HL-60 (cell line): ENCODE measurements at places on chromosomes 12 and 14.

- no peak for DNase-seq
Measured at GRCh38 chr14:32298346-32298745, 30.8 kb upstream of the AKAP6 start.

GRCh38 chr12:13173012-13173932, 23.3 kb upstream of the EMP1 start:
- DNase-seq = no peak

- no peak for DNase-seq
Measured at GRCh38 chr14:51337520-51337919, 97.5 kb downstream of the TMX1 start.

- no peak for DNase-seq
Measured at GRCh38 chr14:70898111-70898745, 9.0 kb upstream of the PCNX1 start.

DNA sequence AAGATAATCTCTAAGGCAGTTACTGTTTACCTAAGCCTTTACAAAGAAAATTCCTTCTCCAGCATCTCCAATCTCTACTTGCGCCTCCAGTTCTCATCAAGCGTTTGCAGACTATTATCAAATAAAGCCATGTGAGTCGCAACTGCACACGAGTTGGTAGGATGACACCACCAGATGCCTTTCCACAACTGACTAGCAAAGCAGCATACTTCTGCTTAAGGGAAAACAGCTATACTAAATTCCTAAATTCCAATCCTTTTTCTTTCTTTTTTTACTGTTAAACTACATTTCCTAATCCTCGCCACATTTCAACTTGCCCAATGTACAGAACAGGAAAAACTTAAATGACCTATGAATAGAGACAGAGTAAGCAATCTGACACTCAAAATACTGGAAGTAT, 166.7 kb downstream of the ITPR2 start:
- no peak for DNase-seq

DNA sequence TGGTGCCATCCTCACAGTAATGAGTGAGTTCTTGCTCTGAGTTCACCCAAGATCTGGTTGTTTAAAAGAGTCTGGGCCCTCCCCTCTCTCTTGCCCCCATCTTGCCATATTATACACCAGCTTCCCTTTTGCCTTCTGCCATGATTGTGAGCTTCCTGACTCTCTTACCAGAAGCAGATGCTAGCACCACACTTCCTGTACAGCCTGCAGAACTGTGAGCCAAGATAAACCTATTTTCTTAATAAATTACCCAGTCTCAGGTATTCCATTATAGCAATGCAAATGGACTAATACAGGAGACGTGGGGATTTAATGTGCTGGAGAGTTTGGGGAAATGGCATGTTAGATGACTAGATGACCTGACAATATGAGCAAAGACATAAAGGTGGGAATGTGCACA, 12.8 kb downstream of the SLC4A8 start:
- no peak for DNase-seq

DNA sequence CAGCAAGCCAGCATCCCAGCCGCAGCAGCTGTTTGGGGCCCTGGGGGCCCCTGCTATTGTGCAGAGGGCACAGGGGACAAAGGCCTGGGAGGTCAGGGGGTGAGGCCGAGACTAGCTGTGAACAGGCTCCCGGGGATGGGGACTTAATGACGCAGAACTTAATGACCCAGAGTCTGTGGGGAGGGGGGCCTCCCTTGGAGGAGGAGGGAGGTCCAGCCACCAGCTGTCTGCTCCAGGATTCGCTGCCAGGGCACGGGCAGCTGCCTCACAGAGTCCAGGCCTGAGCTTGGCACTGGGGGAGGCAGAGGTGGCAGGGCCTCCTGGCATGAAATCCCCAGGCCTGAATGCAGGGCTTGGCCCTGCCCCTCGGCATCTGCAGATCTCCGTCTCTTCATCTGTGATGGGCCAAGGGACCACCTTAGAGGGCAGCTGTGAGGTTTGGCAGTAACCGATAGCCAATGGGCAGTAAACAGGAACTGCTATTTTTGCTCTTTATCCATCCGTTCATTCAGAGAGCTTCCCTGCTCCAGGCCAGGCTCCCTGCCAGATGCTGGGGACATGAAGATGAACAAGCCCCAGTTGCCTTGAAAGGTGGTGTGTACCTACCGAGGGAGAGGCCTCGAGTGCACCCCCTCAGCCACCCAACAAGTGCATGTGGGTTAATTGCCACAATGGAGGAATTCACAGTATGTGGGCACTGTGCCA, 6.7 kb downstream of the FAM222A start:
- DNase-seq = no peak

DNA sequence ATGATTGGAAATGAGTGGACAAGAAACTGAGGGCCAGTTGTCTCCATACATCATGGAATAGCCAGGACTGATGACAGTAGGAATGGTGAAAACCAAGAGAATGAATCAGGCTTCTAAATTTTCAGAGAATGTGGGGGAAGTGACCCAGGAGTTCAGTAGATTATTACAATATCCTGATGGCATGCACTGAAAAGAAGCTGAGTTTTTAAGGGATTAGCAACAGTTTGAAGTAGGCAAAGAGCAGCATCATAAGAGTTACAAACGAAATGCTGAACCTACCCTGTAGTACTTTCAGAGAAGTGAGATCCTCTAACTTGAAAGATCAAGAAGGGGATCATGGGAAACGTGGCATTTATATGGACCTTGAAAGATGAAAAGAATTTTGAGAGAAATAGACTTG, 13.2 kb downstream of the SLC2A14 start:
- no peak for DNase-seq

- no peak for DNase-seq
Measured at GRCh38 chr14:102485693-102486512, 23.7 kb downstream of the ANKRD9 start.

- DNase-seq = no peak
Measured at GRCh38 chr12:31316891-31317290, 9.1 kb downstream of the SINHCAF start.

DNA sequence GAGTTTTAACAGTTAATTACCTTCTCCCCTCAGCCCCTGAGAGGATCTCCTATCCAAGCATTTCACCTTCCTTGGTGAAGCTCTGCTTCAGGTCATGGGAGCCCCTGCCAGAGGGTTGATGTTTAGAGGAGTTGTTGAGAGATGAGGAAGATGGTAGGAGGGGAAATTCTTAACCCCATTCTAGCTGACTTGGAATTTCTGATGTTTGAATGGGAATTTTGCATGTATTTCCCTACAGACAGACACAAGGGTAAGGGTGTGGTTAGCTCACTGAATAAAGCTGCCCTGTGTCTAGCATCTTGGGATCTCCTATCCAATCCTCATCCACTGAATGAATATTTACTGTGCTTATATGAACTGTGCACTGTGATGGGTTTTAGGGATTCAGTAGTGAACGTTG, 7.1 kb upstream of the BHLHE41 start:
- no peak for DNase-seq

DNA sequence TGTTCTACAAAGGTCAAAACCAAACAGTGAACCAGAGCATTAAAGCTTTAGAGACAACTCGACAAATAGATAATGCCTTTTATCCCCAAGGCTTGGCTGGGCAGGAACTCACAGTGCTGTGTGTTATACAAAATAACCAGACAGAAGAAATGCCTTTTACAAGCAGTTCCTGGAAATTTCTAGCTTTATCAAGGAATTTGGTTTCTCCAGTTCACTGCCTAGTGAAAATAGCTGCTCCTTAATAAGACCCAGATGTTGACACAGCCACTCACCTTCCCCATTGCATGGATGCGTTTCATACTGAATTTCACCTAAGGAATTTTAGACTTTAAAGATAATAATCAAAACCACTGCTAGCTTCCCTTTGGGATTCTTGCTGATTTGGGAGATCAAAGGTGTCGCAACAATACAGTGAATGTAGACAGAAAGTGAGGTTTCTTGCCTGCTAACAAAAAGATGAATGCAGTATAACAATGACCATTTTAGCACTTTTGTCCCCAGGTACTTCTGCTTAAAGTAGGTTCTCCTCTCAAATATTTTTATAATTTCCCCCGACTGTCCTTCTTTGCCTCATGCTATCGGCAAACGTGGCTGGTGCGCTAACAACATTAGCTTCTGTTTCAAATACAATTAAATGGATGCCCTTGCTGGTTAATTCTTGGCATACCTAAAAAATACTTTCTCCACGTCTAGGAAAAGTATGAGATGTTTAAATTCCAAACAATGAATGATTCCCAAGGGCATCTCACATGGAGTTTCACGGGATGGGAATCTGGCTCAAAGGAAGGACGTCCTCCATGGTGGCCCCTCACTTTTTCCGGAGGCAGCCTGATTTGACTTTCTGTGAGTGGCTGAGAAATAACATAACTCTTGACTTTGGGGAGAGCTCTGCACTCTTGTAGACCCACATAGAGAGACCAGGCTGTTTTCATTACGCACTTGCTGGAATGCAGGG, 162.4 kb downstream of the C12orf75 start:
- no peak for DNase-seq

GRCh38 chr12:15050659-15051058, 77.8 kb downstream of the PDE6H start:
- no peak for DNase-seq

GRCh38 chr14:51715250-51715649, 63.5 kb downstream of the FRMD6 start:
- no peak for DNase-seq

DNA sequence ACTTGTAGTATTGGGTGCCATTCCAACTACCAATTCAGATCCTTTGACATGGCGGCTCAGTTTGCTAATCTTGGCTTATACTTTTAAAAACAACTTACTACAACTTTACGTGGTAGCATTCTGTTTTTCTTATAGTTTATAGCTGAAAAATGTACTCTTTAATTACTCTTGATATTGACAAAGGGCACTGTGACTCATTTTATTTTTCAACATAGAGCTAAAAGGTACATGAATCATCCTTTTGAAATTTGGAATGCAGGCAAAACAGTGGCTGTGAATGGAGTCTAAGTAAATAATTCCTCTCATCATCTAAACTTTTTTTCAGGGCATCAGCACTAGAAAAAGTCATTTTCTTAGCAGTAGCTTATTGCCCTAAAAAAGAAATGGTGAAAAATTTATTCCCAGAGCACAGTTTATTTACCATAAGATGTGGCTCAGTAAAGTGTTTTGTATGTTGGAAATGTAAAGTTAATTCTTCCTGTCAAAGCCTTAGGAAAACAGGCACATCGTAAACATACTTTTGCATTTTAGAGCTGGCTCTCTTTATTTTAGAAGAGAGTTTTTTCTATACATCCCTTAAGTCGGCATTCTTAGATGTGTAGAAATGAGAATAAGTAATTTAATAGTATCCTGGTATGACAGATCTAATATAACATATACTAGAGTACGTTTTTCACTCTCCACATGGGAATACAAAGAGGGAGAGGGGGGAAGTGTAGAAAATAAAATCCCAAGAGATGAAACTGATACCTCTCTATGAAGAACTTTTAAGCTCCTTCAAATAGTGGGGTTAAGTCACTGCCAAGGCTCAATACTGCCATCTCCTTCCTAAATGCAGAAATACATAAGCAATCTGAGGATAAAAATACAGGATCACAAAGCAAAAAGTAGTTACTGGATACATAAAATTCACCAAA, 55.2 kb downstream of the SLC25A21 start:
- no peak for DNase-seq

DNA sequence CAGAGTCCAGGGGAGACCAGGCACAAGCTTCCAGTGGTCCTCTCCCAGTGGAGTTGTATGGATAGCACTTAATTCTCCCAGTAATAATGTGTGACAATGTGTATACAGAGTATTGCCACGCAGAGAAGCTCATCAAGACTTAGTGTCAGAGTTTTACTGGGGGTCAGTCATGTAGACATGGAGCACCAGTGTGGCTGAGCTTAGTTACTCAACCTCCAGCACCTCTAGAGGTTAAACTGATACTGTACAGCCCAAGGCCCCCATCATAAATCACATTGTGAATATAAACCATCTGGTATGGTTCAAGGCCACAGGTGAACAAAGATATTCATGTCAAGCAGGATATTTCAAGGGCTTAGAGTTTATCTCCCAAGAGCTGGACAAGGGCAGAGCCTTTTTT, 378.1 kb upstream of the TMPO start:
- no peak for DNase-seq

DNA sequence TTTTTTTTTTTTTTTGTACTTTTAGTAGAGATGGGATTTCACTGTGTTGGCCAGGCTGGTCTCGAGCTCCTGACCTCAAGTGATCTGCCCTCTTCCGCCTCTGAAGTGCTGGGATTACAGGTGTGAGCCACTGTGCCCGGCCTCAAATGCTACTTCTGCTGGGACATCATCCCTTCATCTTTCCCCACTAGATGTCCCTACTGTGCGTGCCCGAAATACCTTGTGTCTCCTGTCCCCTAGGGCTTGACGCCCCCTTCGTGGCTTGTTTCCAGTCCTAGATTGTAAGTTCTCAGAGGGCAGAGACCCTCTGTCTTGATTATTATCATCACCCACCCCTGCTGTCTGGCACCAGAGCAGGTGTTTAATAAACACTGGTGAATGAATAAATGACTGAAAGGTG, 14.9 kb downstream of the CCDC63 start:
- no peak for DNase-seq

- DNase-seq = peak; percentile 89
Measured at GRCh38 chr14:106872611-106873446, 1346.4 kb downstream of the TMEM121 start.

- peak; percentile 51 for DNase-seq
Measured at GRCh38 chr14:21092273-21093011, 6.0 kb downstream of the ZNF219 start.

GRCh38 chr12:103279444-103279843, 216.3 kb downstream of the C12orf42 start:
- no peak for DNase-seq

DNA sequence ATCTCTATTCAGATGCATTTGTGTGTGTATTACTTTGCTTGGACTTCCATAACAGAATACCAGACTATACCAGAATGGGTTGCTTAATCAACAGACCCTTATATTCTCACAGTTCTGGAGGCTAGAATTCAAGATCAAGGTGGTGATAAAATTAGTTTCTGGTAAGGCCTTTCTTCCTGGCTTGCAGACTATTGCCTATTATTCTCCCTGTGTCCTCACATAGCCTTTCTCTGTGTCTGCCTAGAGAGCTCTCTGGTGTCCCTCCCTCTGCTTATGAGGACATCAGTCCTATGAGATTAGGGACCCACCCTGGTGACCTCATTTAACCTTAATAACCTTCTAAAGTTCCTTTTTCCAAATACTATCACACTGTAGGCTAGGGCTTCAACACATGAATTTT, 106.0 kb downstream of the FAR2 start:
- DNase-seq = peak; percentile 54

DNA sequence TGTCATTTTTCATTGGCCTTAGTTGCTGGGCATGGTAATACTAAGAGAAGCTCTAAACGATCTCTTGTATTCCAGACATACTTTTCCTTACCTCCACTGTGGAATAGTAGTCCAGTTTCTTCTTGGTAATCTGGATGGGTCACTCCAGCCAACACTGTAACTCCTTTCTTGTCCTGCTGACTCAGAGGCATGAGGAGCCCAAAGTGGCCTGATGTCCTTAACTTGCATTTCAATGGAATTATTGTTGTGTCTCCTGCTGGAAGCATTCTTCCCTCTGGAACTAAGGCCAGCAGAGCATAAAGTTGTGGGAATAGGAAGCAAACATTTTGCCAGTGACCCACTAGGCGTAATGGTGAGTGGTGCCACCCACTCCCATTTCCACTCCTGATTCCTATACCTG, 33.1 kb downstream of the DAAM1 start:
- no peak for DNase-seq
